Amniotic stem cell (primary cell): ENCODE measurements at places on chromosomes 1 and 21.

DNA sequence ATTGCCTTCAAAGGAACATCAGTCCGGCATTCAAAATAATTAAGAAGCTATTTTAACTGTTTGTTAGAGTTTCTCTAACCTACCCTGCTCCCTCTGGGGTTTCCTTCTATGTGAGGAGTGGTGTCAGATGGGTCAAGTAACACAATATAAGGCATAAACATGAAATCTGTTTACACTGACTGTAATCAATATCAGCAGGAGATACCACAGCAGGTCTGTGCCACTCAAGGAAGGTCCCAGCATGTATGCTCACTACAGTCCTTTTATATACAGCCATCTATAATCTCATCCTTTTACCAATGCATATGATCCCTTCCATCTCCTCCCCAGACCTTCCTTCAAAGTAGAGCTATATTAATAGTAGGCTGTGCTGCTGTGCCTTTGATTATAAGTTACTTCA is 25.4 kb downstream of the EEIG2 start:
- no peak for DNase-seq

GRCh38 chr1:6447818-6448748 is 17.9 kb downstream of the TNFRSF25 start:
- no peak for DNase-seq

GRCh38 chr1:41497461-41498030 is 13.1 kb upstream of the EDN2 start:
- no peak for DNase-seq

- DNase-seq, result no peak
Observed at GRCh38 chr21:46099476-46099875, 1.6 kb downstream of the COL6A2 start.

GRCh38 chr1:81662913-81663526 is 137.7 kb upstream of the ADGRL2 start:
- no peak for DNase-seq

- no peak for DNase-seq
Observed at GRCh38 chr1:230701434-230701833, 12.5 kb downstream of the AGT start.

GRCh38 chr21:42616941-42617340 is 36.5 kb upstream of the PDE9A start:
- no peak for DNase-seq

GRCh38 chr1:39450956-39451606 is 40.4 kb upstream of the BMP8A start:
- DNase-seq, result peak; percentile 60

- no peak for DNase-seq
Observed at GRCh38 chr1:16979475-16980327, 719 bp downstream of the MFAP2 start.

DNA sequence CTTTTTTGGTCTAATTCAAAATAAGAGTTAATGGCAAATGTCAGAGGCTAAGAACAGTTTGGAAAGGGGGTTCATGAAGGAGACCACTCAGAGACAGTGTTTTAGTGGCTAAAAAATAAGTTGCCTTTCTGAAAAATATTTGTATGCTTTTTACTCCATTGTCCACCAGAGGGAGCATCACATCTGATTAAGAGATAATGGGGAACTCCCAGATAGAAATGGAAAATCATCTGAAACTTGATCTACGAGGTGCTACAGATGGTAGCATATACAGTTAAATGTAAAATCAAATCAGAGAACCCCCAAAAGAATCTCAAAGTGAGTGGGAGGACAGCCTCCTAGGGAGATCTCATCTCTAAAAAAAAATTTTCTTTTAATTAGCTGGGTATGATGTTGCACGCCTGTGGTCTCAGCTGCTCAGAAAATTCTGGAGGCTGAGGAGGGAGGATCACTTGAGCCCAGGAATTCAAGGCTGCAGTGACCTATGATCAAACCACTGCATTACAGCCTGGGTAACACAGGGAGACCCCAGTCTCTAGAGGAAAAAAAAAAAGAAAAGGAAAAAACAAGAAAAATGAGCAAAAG is 9.7 kb downstream of the SMYD3 start:
- peak; percentile 59 for DNase-seq
